Sigmoid colon (tissue), 7 donors: ENCODE measurements at places on chromosomes 2 and 18.

DNA sequence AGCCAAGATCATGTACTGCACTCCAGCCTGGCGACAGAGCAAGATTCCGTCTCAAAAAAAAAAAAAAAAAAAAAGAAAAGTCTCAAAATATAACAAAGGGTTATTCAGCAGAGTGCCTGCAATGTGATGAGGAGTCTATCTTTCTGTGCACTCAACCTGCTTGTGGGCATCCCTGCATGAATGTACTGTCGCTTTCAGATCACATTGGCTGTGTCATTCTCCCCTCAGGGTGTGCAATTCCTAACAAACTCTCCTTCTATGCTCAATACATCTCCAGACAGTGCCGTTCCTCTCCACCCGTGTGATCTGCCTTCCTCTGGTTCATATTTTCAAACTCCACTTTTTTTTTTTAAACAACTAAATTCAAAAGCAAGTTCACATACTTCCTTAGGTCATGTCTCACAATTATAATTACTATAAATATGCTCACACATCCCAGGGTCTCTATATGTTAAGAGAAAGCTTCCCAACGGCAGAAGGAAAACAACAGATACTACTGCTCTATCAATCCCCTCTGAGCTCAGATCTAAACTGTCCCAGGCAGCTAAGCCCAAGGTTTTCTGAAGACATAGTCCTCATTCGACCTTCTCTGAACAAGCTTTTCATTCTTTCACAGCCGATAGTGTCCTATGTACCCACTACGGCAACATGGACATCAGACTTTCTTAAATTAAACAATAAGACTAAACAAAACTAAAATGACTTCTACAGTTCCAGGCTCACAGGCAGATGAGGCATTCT is 35.2 kb downstream of the PTMA start:
- H3K4me3 ChIP-seq = no peak overlapping the region
- no peaks in the 10 kb centered on the region for H3K36me3 ChIP-seq
- no peak for DNase-seq
- H3K4me1 ChIP-seq = no peaks in the 10 kb centered on the region

- H3K27me3 ChIP-seq = no peaks in the 10 kb centered on the region
- H3K27ac ChIP-seq = peak overlapping the region; percentile 92
- no peaks in the 10 kb centered on the region for H3K36me3 ChIP-seq
- H3K4me1 ChIP-seq = peaks cover 32% of the 10 kb centered on the region
Observed at GRCh38 chr2:24123922-24124580, 782 bp downstream of the FAM228B start.

DNA sequence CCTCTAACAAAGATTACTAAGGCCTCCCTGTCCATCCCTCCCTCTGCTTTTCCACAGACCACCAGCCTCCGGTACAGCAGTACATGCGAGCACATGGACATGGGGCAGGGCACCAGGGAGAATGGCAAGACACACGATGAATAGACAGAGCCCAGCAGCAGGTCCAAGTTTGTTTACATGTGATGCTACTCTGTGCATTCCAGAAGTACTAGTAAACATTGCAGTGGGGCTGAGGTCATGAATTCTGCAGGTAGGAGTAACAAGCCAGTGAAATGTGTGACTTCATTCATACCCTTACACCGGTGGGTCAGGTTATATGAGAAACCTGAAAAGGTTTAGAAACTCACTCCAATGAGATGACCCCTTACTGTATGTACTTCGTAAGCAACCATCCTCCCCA is 205.7 kb downstream of the BCL11A start:
- no peak for DNase-seq
- no peaks in the 10 kb centered on the region for H3K36me3 ChIP-seq
- no peak overlapping the region for H3K27ac ChIP-seq
- H3K4me1 ChIP-seq = no peaks in the 10 kb centered on the region
- no peak overlapping the region for H3K4me3 ChIP-seq

DNA sequence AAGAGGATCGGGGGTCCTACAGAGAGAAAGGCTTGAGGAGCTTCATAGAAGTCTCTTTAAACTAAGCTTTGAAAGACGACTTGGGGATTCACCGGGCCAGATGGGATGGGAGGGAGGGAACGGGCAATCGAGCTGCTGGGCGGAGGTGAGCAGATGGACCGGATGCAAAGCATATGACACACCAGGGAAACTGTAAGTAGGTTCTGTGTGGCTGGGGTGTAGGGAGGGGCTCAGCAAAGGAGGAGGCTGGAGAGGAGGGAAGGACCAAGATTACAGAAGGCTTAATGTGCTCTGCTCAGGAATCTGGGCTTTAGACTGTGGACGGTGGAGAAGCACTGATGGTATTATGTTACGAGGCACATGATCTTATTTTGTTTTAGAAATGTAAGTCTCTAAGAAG is 131.5 kb downstream of the MAIP1 start:
- H3K36me3 ChIP-seq = no peaks in the 10 kb centered on the region
- no peaks in the 10 kb centered on the region for H3K27me3 ChIP-seq
- no peak for DNase-seq

GRCh38 chr2:158212301-158212700 is 110.6 kb downstream of the UPP2 start:
- no peaks in the 10 kb centered on the region for H3K4me1 ChIP-seq
- H3K27ac ChIP-seq = no peak overlapping the region
- H3K36me3 ChIP-seq = no peaks in the 10 kb centered on the region
- H3K4me3 ChIP-seq = no peak overlapping the region

- H3K4me1 ChIP-seq = no peaks in the 10 kb centered on the region
- DNase-seq = no peak
- no peak overlapping the region for H3K27ac ChIP-seq
- H3K4me3 ChIP-seq = no peak overlapping the region
- H3K36me3 ChIP-seq = no peaks in the 10 kb centered on the region
- H3K27me3 ChIP-seq = no peaks in the 10 kb centered on the region
Observed at GRCh38 chr2:65326276-65326675, 98.6 kb downstream of the ACTR2 start.

DNA sequence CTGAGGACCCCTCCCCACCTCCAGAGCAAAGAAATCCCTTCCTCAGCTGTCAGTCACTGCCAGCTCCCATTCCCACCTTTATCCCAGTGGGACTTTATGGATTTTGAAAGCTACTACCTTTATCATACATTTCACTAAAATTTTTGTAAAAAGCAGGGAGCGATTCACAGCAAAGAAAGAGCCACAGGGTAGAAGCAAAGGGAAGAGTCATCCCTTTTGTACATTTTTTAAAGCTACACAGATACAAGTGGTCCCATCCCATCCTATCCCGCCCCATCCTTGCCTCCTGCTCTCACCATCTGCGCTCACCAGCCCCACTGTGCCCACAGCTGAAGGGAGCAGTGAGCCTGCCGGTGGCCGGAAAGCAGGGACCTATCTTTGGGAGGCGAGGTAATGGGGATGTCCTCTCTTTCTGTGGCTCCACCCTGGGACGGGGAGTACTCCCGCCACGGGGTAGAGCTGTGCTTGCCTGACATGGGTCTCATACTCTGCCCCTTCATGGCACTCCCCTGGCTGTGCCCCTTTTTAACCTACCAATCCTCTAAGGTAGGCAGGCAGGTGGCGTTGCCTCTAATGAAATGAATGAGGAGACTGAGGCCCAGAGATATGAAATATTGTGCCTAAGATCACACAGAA is 13.2 kb downstream of the SH2D6 start:
- DNase-seq = no peak
- peaks cover 41% of the 10 kb centered on the region for H3K4me1 ChIP-seq
- H3K27me3 ChIP-seq = no peaks in the 10 kb centered on the region
- no peaks in the 10 kb centered on the region for H3K36me3 ChIP-seq

GRCh38 chr2:219174146-219174545 is 2.6 kb downstream of the CNPPD1 start:
- H3K27ac ChIP-seq = no peak overlapping the region
- H3K27me3 ChIP-seq = no peaks in the 10 kb centered on the region
- no peak for DNase-seq
- H3K36me3 ChIP-seq = no peaks in the 10 kb centered on the region

- peaks cover 96% of the 10 kb centered on the region for H3K27me3 ChIP-seq
- no peaks in the 10 kb centered on the region for H3K4me1 ChIP-seq
Observed at GRCh38 chr18:22166069-22166950, 3.1 kb upstream of the GATA6 start.

DNA sequence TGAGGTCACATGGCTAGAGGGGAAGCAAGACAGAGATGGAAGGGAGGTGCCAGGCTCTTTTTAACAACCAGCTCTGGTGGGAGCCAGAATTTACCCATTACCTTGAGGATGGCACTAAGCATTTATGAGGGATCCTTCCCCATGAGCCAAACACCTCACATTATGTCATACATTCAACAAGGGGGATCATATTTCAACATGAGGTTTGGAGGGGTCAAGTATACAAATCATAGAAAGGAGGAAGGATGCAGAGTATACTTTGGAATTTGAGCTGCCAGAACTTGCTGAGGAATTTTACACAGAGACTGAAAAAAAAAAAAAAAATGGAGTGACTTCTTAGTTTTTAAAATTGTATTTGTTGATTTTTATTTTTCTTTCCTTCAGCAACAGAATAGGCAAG is 891.4 kb downstream of the CCDC85A start:
- H3K36me3 ChIP-seq = no peaks in the 10 kb centered on the region
- H3K4me1 ChIP-seq = no peaks in the 10 kb centered on the region
- H3K27me3 ChIP-seq = no peaks in the 10 kb centered on the region
- no peak overlapping the region for H3K4me3 ChIP-seq
- H3K27ac ChIP-seq = no peak overlapping the region

- no peak for DNase-seq
- H3K27ac ChIP-seq = no peak overlapping the region
- no peaks in the 10 kb centered on the region for H3K36me3 ChIP-seq
Observed at GRCh38 chr18:67766930-67767329, 250.4 kb upstream of the DSEL start.

DNA sequence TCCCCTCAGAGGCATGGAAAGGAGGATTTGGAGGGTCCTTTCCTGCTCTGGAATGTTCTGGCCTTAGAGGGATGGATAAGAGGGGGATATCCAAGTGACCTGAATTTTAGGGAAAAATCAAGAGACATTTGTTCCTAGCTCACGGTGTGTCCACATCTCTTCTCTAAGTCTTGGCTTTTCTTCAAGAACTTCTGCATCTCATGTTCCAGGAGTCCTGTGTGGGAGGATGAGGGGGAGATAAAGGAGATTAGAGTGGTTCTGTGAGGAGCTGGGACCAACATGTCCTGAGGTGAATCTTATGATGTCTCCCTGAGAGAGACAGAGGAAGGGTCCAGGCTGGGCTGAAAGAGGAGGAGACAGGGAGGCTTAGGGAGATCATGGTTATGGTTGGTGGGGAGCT is 11.7 kb downstream of the EMX1 start:
- H3K27ac ChIP-seq = no peak overlapping the region
- H3K36me3 ChIP-seq = no peaks in the 10 kb centered on the region
- H3K4me1 ChIP-seq = no peaks in the 10 kb centered on the region
- H3K4me3 ChIP-seq = no peak overlapping the region
- peak; percentile 14 for DNase-seq
- H3K27me3 ChIP-seq = peaks cover 80% of the 10 kb centered on the region

GRCh38 chr18:34767601-34768027 is 57.5 kb downstream of the DTNA start:
- no peaks in the 10 kb centered on the region for H3K36me3 ChIP-seq
- no peaks in the 10 kb centered on the region for H3K27me3 ChIP-seq
- H3K27ac ChIP-seq = no peak overlapping the region
- DNase-seq = no peak
- H3K4me3 ChIP-seq = no peak overlapping the region

- H3K27me3 ChIP-seq = no peaks in the 10 kb centered on the region
- no peak overlapping the region for H3K4me3 ChIP-seq
- no peaks in the 10 kb centered on the region for H3K4me1 ChIP-seq
- no peaks in the 10 kb centered on the region for H3K36me3 ChIP-seq
- DNase-seq = no peak
- H3K27ac ChIP-seq = no peak overlapping the region
Observed at GRCh38 chr18:36610661-36611060, 218.1 kb downstream of the TPGS2 start.

DNA sequence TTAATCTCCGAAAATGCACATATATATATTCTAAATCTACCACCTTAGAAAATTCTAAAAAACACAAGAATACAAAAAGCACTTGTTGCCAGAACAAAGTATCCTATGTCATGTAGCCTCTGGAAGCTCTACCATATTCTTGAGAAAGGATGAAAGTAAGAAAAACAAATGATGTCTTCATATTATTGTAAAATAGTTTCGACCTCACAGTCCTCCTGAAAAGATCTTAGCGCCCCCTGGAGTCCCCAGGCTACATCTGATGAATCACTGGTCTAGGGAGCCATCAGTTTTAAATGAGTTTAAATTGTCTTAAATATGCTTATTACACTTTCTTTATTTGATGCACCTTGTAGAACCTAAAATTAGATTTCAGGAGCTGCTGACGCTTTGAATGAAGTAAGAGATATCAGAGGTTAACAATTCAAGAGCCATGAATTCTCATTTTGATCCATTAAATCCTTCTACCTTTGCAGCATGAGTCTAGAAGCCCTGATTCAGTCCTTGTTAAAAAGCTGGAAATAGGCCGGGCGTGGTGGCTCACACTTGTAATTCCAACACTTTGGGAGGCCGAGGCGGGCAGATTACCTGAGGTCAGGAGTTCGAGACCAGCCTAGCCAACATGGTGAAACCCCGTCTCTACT is 138.8 kb downstream of the MCFD2 start:
- no peaks in the 10 kb centered on the region for H3K27me3 ChIP-seq
- no peak overlapping the region for H3K27ac ChIP-seq
- no peaks in the 10 kb centered on the region for H3K36me3 ChIP-seq
- no peaks in the 10 kb centered on the region for H3K4me1 ChIP-seq

GRCh38 chr2:239960929-239961661 is 64.0 kb downstream of the NDUFA10 start:
- no peak overlapping the region for H3K4me3 ChIP-seq
- no peak for DNase-seq
- H3K27me3 ChIP-seq = no peaks in the 10 kb centered on the region
- H3K36me3 ChIP-seq = peaks cover 16% of the 10 kb centered on the region
- no peak overlapping the region for H3K27ac ChIP-seq

DNA sequence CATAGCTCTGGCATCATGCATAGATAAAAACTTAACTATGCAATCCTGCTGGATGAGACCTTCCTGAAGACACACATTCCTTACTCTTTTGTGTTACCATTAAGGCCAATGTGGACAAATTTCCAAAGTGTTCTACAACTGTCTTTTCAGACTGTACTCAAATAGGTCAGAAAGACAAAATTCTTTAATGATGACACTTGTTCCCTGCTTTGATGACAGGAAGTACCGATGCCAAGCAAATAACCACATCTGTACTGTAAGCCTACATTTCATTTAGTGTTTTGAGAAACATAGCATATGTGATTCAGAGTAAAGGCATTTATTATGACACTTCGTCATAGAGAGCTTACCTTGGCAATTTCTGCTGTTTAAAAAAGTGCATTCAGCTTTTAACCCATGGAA is 55.0 kb downstream of the PMAIP1 start:
- DNase-seq = no peak
- no peak overlapping the region for H3K27ac ChIP-seq
- no peak overlapping the region for H3K4me3 ChIP-seq
- no peaks in the 10 kb centered on the region for H3K27me3 ChIP-seq
